Muscle of leg (tissue), 16 donors: ENCODE measurements at places on chromosomes 7 and 10. TPM values are rescaled to one million over a fixed set of nuclear protein-coding genes. Genes with fewer than 3 reads are reported as not detected.

GRCh38 chr7:3009086-3009485, 34.6 kb downstream of the CARD11 start:
- no peak for DNase-seq

Gene PDK4
- 14.7 TPM for polyA plus RNA-seq

GRCh38 chr10:44697116-44697515, 214.0 kb upstream of the TMEM72 start:
- DNase-seq = peak; percentile 71

Gene PTN
- 141 TPM for polyA plus RNA-seq

DNA sequence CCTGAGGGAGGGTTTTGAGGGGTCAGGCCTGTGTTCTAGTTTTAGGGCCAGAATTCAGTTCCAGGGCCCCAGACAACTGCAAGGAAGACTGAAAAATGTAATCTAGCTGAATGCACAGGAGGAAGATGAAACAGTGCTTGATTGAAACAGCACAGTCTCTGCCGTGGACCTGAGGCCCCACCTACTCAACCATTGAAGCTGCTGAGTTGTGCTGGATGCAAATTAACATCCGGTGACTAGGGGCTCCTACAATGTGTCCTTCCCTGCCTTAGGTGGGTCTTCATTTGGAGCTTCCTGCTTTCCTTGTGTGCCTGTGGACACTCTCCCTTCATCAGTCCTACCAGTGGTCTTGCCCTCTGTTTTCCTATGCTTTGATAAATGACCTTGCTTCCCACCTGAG, 5.7 kb downstream of the GLRX3 start:
- no peak for DNase-seq

GRCh38 chr7:101411508-101411874, 48.8 kb downstream of the COL26A1 start:
- DNase-seq = no peak

DNA sequence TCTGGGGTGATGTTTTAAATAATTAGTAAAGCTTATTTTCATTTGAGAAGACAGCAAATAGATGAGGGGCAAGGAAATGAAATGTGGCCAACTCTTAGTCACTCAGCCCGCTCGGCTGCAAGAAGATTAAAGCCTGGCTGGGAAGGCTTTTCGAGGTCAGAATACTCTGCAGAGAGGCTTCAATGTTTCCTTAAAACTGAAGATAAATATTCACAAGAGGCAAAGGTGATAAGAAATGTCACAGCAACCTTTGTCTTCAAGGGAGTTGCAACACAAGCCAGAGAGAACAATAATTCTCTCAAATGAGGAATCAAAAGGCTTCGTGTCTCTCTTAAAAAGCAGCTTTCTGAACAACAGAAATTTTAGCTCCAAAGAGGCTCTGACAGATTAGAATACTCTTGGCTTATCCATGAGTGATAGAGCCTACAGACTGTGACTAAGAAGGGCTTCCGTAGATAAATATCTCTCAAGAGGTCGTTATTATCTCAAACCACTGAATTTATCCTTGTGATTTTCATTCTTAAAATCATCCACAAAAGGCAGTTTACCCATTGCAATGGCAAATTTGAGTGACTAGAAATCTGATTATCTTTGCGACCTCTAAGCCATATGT, 92.5 kb downstream of the KLF6 start:
- no peak for DNase-seq

- no peak for DNase-seq
Observed at GRCh38 chr10:35037104-35037503, 53.0 kb downstream of the CUL2 start.

DNA sequence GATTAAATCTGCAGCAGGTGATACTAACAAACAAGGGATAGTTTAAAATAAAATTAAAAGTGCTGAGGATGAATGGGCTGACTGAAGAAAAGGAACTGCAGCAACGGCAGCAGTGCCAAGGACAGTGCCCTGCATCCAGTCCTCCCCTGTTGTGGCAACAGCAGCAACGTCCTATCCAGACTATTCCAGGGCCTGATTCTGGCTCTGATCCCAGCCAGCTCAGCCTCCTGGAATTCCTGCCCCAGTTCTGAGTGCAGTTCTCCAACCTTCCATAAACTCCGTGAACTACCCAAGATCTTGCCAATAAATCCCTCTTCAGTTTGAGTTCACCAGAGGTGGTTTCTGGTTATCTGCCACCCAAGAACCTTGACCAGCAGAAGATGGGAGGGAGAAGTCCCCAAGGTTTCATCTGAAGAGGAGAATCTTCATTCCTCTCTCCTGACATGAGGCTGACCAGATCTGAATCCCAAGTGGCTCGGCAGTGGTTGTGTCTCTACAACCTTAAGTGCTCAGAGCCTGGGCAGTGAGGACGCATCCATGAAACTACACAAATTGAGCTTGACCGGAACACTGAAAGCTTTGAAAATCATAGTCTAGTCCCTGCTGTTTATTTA, 115.8 kb downstream of the SORBS1 start:
- DNase-seq = peak; percentile 62

- DNase-seq = no peak
Observed at GRCh38 chr7:33278095-33278494, 148.7 kb downstream of the BBS9 start.

Gene FOXP2
- 12.2 TPM for polyA plus RNA-seq

GRCh38 chr10:76302961-76303630, 871.7 kb downstream of the LRMDA start:
- peak; percentile 66 for DNase-seq

- no peak for DNase-seq
Observed at GRCh38 chr10:87596351-87596750, 63.3 kb upstream of the PAPSS2 start.

DNA sequence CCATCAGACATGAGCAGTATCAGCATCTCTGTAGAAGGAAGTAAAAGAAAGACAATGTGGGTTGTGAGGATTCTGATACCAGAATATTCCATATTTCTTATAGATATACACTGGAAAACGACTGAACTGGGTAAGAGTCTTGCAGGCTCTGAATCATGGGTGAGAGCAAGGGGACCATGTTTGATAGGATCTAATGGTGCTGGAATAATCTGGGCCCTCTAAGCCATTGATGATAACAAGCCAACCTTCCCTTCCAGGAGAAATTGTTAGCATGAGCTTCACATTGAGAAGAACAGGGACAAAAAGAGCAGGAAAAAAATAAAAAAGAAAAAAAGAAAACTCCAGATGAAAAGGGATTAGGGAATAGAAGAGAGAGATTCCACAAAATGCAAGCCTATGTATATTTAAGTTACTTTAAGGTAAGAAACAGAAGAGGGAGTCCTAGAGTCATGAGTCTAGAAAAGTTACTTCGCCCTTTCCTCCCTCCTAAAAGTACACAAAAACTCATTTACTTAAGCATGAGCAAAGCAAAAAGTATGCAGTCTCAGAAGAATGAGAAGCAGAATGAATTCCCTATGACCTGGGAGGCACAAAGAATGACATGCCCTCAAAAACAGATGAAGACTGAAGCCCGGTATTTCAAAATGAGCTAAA, 181.9 kb downstream of the TMEM26 start:
- peak; percentile 35 for DNase-seq
